CD4-positive, alpha-beta T cell treated with Interleukin-6 at 100 ng/mL for 8 hours (primary cell): ENCODE measurements at places on chromosomes 13 and 19.

DNA sequence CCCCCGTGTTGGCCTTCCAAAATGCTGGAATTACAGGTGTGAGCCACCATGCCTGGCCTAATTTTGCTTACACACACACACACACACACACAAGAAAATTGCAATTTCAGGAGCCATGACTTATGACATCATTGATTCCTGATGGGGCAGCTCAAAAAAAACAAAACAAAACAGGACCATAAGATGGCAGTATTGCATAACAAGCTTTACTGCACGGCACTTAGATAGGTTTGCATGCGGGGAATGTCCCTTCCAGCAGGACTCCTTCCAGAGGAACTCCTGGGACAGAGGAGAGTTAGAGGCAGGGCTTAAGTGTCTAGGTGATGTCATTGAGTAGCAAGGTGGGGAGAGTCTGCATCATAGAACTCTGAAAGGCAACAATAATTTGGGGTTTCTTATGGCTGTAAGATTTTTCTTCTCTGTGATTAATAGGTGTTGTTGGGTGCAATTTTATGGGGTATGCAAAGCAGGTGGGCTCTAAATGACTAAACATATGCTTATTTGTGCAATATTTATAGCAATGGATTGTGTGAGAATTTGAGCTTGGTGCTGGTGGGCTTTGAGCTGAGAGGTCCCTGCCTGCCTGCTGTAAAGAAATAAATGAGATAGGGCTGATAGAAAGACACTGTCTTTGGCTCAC lies 9.0 kb upstream of the ACSBG2 start:
- no peak for DNase-seq

DNA sequence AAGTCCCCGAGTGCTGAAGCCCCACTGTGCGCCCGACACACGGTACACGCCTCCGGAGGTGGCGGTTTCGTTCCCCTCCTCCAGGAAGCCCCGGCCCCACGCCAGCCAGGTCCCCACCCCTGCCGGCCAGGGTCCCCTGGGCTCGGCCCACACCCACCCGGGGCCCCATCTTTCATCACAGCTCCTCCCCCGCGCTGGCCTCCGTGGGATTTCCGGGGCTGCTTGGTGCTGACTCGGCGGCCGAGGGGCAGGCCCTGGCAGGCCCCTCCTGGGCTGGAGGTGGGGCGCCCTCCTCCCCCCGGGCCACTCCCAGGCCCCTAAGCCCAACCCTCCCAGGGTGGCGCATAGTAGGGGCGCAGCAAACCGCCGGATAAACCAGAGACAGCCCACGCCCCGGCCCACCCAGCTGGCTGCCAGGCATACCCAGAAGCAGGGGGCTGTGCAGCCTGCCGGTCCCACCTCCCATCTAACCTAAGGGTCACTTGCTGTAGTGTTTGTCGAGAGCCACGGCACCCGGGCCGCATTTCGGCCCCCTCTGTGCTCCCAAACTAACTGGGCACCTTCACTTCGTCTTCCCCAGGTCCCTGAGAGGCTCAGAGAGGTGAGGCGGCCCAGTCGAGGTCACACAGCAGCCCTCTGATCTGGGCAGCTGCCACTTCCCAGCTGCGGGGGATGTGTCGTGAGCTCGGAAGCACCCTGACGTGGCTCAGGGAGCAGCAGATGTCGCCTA lies 6.6 kb downstream of the ZBTB7A start:
- DNase-seq: peak; percentile 32

DNA sequence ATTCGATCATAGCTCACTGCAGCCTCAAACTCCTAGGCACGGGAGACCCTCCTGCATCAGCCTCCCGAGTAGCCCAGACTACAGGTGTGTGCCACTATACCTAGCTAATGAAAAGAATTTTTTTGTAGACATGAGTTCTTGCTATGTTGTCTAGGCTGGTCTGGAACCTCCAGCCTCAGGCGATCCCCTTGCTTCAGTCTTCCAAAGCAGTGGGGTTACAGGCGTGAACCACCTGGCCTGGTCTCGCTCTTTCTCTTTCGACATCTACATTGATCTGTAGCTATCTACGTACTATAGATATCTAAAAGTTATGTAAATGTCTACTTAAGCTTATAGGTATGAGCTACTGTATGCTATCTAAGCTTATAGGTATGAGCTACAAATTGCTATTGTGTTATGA lies 32.4 kb downstream of the NUMBL start:
- DNase-seq: no peak

- DNase-seq: no peak
Observed at GRCh38 chr13:43388282-43389034, 365.1 kb downstream of the DNAJC15 start.

GRCh38 chr13:48400850-48401291 lies 12.0 kb downstream of the LPAR6 start:
- DNase-seq: peak; percentile 34

DNA sequence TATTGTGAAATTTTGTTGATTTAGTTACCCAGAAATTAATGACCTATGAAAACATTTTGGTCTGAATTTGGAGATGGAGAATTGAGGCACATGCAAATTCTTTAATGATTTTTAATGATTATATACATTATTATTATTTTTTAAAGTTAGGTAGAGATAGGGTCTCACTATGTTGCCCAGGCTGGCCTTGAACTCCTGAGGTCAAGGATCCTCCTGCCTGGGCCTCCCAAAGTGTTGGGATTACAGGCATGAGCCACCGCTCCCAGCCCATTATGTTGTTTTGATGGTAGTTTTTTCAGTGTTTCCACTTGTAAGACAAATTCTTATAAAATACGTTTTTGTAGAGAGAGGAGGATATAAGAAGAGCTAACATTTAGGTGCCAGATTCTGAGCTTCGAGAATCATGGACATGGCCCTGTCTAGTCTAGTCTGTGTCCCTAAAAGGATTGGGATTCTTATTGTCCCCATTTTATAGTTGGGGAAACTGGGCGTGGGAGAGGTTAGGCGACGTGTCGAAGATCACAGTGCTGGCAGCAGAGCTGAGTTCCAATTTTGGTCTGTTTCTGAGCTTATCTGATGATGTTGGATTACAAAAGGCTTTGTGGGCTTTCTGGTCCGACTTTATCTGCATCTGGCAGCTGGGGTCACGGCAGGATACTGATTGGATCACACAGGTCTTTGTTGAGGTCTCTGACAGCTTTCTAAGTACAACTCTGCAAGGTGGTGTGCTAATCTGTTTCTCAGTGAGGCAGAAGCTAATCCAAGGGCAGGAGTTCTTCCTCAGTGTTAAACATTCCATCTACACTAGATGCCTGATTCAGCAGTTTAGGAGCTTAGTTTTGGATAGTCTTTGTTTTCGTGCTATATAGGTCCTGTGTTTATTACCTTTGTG lies 7.5 kb upstream of the WDR88 start:
- no peak for DNase-seq

GRCh38 chr19:6677883-6678689 lies 8.1 kb upstream of the TNFSF14 start:
- peak; percentile 17 for DNase-seq

- no peak for DNase-seq
Observed at GRCh38 chr19:55254625-55254977, 4.2 kb downstream of the PPP6R1 start.

- DNase-seq: no peak
Observed at GRCh38 chr13:43761616-43762315, 25.0 kb downstream of the ENOX1 start.

DNA sequence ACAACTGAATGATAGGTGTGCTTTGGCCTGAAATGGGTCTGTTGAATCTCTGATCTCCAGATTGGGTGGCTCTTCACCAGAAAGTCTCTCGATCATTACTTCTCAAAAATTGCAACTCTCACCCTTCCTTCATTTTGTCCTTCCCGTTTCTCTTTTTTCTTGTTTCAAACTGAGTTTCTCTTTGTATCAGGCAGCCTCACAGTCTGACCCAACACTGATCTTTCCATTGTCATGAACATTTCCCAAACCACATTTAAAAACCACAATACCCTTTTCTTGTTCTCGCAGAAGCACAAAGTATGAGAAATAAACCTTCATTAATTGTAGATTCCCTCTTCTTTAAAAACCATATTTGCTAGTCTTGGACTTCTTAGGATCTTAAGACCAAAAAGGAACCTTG lies 33.6 kb upstream of the HMGB1 start:
- no peak for DNase-seq

DNA sequence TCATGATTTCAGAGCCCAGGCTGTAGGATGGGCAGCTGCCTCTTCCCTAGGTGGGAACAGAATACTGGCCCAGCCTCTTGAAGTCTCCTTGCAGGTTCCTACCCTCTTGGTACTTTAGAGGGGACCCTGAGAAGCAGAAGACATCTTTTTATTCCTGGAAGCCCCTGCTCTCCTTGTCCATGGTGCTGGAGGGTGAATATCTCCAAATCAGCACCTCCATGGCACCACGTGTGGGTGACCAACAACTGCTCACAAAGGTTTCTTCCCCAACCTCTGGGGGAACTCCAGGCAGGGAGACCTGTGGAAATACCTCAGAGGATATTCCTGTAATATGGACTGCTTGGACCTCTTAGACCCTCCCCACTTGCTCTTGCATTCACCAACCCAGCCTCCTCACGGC lies 48.1 kb upstream of the TSHZ3 start:
- DNase-seq: no peak

DNA sequence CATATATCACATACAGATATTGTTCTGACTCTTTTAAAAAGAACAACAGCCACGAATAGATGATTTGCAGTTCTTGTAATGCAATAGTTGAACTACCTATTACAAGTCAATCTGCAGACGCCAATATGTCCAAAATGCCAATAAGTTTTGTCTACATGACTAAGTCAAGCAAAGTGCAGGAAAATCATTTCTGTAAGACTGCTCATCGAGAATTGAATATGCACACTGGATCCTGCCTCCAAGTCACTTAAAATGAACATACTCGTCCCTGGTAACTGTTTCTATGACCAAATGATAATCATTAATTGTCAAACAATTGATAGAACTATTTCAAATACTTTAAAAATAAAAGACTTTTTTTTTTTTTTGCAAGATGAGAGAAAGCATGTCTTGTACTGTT lies 375.6 kb downstream of the ITGBL1 start:
- no peak for DNase-seq

DNA sequence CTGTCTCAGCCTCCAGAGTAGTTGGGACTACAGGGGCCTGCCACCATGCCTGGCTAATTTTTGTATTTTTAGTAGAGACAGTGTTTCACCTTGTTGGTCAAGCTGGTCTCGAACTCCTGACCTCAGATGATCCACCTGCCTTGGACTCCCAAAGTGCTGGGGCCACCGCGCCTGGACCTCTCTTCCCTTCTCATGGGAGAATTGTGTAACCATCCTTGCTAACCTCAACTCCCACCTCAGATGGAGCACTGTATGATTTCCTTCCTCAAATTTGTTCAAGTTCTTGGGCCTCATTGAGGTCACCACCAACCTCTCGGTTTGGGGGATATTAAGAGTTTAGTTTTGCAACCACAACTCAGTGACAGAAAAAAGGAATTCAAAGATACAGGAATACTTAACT lies 10.7 kb downstream of the LILRA5 start:
- no peak for DNase-seq

- DNase-seq: no peak
Observed at GRCh38 chr19:16875584-16876555, 12.9 kb upstream of the F2RL3 start.

GRCh38 chr13:80823472-80823871 lies 482.5 kb upstream of the SPRY2 start:
- no peak for DNase-seq

DNA sequence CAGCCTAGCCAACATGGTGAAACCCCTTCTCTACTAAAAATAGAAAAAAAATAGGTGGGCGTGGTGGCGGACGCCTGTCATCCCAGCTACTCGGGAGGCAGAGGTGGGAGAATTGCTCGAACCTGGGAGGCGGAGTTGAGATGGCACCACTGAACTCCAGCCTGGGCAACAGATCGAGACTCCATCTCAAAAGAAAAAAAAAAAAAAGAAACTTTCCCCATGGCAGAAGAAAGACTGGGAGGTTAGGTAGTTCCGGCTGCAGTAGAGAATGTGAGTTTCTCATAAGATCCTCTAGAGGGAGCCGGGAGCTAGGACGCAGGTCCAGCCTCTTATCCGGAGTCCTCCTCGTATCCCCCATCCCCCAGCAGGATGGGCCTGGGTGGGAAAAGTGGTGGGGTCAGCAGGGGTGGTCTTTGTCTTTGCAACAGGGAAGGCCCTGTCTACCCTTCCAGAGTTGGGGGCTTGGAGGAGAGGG lies 13.2 kb upstream of the CREB3L3 start:
- peak; percentile 40 for DNase-seq

DNA sequence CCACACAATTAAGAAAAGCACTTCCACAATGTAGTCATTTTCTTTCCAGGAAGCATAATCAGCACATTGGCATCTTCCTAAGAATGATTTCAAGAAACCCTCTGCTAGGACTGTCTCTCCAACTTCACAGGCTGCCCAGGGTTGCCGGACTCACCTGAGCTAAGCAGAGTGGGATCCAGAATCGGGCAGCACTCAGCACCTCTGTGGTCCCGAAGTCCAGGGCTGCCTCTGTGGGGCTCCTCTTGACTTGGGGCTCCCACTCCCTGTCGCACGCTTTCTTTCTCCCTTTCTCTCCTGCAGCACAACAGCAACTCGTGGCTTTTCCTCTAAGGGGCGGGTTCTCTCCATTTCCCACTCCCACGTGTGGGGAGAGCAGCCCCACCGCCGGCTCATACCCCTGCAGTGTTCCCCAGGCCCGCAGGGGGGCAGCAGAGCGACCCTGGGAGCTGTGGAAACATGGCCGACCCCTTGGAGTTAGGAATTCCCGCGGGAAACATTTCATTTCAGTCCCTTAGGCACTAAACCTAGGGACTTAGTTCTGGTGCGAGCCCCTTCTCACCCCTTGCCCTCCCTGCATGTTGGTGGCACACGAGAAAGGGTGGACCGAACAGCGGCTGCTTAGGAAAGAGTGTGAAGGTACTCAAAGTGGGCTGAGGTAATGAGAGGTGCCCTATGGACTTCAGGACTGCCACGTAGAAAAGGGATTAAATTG lies at the start of gene TMEM272:
Gene TMEM272, minus strand, starts transcription at position 316 of the 712 bp plus-strand sequence. CDS start 6,647 bp downstream, outside the sequence.
- peak; percentile 16 for DNase-seq

DNA sequence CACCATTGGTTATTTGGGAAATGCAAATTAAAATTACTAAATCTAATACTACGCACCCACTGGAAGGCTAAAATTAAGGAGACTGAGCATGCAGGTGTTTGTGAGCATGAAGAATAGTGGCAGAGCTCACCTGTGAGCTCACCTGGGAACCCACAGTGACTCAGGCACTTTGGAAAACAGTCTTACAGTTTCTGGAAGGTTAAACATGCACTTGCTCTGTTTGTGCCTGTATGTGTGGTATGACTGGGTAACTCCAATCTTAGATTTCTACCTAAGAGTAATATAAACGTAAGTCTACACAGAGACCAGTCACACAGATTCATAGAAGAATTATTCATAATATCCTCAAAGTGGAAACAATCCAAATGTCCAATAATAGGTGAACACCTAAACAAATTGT lies 318.8 kb downstream of the ATP8A2 start:
- no peak for DNase-seq

- DNase-seq: no peak
Observed at GRCh38 chr13:84491952-84492351, 609.7 kb upstream of the SLITRK1 start.

DNA sequence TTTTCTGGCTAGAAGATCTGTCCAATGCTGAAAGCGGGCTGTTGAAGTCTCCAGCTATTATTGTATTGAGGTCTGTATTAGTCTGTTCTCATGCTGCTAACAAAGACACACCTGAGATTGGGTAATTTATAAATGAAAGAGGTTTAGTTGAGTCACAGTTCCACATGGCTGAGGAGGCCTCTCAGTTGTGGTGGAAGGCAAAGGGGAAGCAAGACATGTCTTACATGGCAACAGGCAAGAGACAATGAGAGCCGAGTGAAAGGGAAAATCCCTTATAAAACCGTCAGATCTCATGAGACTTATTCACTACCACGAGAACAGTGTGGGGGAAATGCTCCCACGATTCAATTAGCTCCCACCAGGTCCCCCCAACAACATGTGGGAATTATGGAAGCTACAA lies 980.4 kb downstream of the SLITRK5 start:
- DNase-seq: no peak
